COLO829 (cell line): ENCODE measurements at places on chromosomes 6 and 20.

GRCh38 chr6:144888621-144889020, 603.5 kb downstream of the UTRN start:
- DNase-seq: no peak

- DNase-seq: no peak
Observed at GRCh38 chr20:53161073-53161472, 188.9 kb downstream of the TSHZ2 start.

DNA sequence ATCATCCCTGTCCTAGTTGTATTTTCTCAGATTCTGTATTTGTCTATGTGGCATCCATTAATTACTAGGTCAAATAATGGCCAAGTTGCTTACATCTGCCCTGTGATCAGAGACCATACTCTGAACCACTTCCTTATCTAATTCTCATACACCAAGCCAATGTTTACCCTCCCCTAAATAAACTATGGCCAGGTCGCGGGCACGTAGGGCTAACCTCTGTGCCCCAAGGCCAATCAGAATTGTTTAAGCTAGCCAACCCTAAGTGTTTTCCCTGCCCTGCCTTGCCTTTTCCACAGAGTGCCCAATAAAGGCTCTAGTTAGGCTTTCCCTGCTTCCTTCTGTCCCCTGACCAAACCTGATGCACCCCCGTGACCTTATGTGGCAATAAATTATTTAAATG, 2.8 kb upstream of the CALHM4 start:
- no peak for DNase-seq

GRCh38 chr20:31835554-31835953, 9.8 kb downstream of the FOXS1 start:
- DNase-seq: no peak

DNA sequence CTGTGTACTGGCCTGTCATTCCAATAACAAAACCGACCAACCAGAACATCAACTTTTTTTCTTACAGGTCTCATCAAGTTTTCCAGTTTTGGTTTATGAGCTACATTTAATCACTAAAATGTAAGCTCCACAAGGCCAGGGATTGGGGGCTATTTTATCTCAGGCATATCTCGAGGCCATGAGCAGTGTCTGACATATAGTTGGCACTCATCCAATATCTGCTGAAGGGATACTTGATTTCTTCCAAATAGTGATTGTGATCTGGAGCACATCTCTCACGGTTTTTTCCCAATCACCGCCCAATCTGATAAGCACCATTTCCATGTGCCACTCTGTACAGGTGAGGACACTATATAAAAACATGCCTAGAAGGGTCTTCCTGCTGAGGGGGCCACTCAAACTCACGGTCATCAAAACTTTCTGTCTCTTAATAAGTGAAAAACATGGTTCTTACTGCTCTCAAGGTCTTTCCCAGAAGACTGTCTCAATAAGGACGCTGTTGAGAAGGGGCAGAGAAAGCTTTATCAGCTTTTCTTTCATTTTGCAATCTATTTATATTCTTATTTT, 65.5 kb downstream of the MAN1A1 start:
- no peak for DNase-seq

DNA sequence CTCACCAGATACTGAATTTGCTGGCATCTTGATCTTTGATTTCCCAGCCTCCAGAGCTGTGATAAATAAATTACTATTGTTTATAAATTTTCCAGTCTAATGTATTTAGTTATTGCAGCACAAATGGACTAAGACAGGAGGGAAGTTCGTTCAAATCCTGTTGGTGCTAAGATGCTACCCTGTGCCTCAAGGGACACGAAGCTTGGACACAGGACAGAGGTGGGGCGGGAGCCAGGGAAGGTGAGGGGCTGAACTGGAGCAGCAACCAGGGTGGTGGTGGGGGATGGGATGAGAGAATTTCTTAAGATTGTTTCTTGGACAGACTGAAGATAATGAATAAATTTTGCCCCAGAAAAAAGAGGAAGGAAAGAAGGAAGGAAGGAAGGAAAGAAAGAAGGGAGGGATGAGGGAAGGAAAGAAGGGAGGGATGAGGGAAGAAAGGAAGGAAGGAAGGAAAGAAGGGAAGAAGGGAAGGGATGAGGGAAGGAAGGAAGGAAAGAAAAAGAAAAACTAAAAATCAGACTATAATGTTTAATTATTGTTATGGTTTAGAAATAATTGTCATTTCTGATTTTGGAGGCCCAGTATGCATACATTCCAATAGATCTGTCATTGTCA, 127.2 kb downstream of the CDC5L start:
- no peak for DNase-seq

- no peak for DNase-seq
Observed at GRCh38 chr20:46512943-46513844, at the start of gene ZNF334. Gene ZNF334, minus strand, starts transcription at chr20:46513559. Its CDS starts 1,457 bp downstream, at chr20:46512102.

GRCh38 chr6:166911248-166911677, 45.1 kb downstream of the RNASET2 start:
- no peak for DNase-seq

GRCh38 chr6:148934961-148935360, 188.1 kb downstream of the UST start:
- no peak for DNase-seq

DNA sequence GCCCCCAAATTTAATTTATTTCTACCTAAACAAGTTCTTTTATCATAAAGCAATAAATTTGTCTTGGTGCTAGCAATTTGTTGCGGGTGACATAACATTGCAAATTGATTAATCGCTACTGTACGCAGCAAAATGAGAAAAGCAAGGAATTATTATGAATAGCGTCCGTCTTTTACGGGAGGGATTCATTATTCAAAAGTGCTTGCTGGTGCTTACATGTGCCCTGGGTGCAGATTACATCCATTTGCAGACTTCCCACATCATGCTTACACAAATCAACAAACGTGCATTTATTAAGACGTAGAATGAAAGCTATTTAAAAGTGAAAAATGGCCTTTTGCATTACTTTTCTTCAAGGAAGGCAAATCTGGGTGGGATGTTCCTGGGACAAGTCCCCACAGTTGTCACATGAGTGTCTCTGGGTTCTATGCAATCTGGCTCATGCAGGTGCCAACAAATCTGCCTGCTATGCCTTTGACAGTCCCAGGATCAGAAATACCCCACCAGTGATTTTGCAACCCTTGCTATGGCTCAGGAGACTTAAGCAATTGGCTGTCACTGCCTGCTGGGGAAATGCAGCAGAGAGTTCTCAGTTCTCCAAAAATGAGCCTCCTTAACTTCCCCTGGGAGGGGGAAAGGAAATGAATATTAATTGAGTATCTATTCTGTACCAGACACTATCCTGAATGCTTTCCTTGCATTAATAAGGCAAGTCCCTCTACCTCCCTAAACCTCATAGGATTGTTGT, 30.1 kb upstream of the MAFB start:
- DNase-seq: no peak

DNA sequence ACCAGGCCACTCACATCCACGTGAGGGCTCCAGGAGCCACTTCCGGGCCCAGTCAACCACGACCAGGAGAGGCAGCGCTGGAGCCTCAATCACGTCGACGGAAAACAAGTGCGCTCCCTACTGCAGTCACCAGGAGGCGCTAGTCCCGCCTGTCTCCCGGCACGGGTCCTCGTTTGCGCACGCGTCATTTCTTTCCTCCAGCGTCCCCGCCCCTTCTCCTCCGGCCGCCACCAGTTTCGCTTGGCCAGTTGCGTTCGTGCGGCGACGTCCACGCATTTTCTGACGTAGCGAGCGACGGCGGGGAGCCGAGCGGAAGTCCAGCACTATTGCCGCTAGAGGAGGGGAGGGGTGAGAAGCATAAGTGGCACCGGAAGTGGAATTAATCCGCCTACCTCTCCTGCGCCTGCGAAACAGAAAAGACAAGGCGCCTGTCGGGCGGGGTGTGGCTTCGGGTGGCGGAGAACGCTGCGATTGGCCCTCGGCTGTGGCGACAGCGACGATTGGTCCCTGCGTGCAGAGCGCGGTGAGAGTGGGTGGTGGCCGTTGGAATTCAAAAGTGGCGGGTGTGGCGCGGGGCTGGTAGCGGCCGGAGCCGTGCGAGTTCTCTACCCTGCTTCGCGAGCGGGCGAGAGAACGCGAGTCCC, at the start of gene KIFC1:
Gene KIFC1 (plus strand): TSS at position 546 of the 644 bp plus-strand sequence. CDS start 163 bp downstream, outside the sequence.
- DNase-seq: peak; percentile 100

DNA sequence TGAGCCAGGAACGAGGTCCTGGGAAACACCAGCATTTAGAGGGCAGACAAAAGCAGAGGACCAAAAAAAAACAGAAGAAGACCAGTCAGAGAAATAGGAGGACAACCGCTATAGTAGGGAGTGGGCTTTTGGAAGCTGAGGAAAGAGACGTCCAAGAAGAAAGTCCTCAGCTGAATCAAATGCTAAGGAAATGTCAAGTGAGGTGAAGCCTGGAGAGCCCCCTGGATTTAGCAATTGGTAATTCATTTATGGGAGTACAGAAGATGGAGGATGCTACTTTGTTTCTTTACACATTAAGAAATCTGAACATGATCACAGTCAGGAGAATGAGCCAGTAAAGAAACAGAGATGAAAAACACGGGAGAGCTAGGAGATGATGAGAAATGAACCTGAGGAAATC, 41.1 kb downstream of the LRP11 start:
- DNase-seq: no peak

DNA sequence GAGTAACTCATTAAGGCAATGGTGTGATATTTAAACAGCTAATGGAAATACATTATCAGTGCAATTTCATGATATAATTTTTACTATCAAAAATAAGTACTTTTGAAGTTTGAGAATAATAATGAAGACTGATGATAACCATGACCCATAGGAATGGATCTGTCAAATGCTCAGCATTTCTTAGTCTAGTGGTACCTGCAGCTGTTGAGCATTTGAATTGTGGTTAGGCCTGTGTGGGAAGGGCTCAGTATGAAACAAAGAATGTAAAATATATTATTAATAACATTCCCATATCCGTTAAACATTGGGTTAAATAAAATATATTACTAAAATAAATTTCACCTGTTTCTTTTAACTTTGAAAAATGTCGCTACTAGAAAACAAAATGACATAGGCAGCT, 173.0 kb downstream of the PHF3 start:
- DNase-seq: no peak

DNA sequence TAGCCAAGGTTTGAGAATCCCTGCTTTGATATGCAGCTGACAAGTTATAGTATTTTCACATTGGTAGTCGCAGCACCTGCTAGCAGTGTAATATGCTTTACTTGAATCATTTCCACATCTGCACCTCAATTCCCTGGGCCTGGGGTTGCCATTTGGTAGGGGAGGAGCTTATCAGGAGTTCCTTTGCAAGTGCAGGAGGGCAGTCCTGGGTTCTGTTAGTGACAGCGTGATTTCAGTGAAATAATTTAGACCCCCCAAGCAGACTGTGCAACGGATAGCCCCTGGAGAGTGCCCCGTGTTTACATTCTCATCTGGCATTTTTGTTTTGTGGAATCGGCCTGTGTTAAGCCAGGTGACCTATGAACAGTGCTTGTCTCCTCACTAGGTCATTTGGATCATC, 6.0 kb downstream of the RAB5IF start:
- no peak for DNase-seq

DNA sequence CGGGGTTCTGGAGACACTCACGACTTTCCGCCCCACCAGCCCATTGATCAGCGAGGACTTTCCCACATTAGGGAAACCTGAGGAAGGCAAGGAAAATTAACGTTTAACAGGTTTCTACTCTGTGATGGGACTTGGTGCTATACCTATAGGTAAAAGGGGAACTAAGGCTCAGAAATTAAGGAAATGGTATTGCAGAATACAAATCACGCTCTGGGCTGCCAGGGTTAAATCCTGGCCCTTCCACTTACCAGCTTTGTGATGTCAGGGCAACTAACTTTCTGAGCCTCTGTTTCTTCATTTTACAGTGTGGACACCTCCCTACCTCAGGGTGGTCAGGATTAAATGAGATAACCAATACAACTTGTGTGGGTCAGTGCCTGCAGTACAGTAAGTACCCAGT, 8.8 kb downstream of the GNL1 start:
- DNase-seq: no peak

- DNase-seq: no peak
Observed at GRCh38 chr6:53879608-53880007, 84.8 kb downstream of the LRRC1 start.

- no peak for DNase-seq
Observed at GRCh38 chr6:143607974-143608373, 69.8 kb upstream of the PHACTR2 start.

DNA sequence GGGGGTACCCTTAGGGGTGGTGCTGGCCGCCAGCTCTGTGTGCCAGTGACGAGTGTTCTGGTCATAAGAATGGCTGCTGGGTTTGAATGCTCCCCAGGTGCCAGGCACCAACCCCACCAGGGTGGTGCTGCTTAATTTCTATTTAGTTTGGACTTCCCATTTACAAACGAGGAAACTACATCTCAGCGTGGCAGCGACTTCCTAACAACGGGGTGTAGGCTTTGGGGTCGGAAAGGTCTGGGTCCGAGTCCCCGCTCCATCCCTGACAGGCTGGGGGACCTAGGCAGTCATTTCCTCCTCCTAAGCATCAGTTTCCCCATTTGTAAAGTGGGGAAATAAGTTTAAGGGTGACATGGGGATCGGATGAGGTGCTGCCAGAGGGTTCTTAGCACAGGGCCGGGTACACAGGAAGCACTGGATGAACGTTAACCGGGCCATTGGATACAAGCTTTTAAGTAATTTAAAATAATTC, 30.3 kb downstream of the CEBPB start:
- no peak for DNase-seq

- no peak for DNase-seq
Observed at GRCh38 chr6:652865-653264, 4.0 kb downstream of the HUS1B start.

DNA sequence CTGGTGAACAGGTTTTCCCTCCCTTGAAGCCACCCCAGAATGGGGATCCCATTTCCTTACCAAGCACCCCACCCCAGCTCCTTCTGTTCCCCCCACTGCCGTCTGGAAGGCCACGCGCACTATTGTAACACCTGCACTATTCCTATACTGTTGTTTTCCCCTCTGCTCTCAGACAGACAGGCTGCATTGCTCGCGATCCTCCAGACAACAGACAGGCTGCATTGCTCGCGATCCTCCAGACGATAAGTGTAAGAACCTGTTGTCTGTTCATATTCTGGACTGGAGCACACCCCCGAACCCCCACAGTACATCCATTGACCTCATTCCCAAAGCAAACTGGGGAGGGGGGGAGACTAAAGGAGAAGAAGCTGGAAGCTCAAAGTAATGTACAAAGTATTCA, 72.7 kb downstream of the LY86 start:
- DNase-seq: no peak

DNA sequence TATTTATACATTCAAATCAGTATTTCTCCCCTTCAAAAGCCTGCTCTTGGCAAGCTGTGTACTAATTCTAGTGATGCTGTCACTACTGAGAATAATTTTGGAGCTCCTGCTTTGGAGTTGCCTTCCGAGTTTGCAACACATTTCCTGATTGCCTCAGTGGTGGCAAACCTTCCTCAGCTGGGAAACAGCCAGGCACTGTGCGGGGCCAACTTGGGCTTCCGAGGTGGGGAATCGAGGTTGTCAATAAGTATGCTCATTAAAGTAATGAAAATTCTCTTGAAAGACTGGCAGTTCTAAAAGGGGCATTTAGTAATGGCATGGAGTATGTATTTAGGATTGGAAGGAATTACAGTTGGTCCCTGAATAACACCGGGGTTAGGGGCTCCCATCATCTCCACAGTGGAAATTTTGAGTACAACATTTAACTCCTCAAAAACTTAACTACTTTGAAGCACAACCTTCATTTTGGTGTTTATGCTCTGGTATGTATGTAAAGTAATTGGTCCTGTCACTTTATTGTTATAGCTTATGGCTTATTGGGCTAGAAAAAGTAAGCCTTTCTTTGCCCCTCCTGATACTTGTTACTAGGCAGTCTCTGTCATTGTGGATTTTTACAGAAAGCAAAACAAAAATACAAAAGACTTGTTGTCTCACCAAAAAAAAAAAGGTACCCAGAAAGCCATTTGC, 2.7 kb downstream of the PAQR8 start:
- DNase-seq: no peak
